Left cardiac atrium (tissue), 4 donors: ENCODE measurements at places on chromosomes 11 and 22. TPM values are rescaled to one million over a fixed set of nuclear protein-coding genes. Genes with fewer than 3 reads are reported as not detected.

DNA sequence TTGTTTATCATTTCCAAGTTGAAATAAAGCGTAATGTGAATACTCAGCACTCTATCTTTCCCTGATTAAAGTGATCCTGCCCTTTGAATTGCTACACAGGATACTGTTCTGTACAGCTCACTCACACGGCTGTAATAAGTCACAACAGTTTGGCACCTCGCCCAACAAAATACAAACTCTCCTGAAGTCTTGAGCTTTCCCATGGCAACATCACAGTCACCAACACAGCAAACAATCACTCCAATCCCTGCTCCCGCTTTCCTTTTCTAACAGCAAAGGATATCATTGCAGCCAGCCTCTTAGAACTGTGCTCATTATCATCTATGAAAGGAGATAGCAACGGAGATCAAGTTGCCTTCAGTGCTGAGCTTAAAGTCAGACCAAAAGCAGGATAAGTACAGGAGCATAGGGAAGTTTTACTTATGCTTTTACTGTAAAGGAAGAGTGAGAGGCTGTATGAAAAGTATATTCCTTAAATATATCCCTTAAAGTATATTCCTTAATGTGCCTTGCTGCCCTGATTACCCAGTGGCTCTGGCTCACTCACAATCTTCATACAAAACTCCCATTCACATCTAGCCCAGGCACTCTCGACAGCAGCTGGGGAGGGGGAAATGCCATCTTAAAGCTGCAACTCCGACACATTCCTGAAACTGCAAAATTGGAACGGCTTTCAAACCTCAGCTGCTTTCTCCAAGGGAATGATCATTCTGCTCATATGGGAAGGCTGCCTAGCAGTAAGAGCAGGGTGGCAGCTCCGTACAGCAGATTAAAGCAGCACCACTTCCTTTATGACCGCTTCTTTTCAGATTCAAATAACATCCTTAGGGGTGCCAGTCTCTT, 35.8 kb downstream of the MAML2 start:
- peak; percentile 92 for DNase-seq

- DNase-seq, result peak; percentile 66
Observed at GRCh38 chr22:20155330-20156041, 4.6 kb upstream of the CCDC188 start.

DNA sequence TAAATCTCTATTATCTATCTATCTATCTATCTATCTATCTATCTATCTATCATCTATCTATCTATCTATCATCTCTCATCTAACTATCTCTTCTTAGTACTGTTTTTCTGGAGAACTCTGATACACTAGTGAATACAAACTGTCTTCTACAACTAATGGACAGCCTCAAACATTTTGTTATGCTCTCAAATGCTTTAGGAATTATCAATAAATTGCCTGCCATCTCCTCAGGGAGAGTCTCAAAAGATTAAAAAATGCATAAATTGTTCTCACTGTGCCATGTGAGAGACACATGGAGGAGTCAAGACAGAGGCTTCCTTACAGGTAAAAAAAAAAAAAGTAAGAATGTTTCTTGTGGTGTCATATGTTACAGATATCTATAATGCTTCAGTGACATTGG, at the start of gene OR8K3:
OR8K3 (plus strand) TSS at position 301 of the 400 bp plus-strand sequence. CDS start 3,163 bp downstream, outside the sequence.
- no peak for DNase-seq

Gene PRG3
- total RNA-seq, result not detected

- no peak for DNase-seq
Observed at GRCh38 chr11:71282581-71283351, 30.4 kb upstream of the SHANK2 start.

DNA sequence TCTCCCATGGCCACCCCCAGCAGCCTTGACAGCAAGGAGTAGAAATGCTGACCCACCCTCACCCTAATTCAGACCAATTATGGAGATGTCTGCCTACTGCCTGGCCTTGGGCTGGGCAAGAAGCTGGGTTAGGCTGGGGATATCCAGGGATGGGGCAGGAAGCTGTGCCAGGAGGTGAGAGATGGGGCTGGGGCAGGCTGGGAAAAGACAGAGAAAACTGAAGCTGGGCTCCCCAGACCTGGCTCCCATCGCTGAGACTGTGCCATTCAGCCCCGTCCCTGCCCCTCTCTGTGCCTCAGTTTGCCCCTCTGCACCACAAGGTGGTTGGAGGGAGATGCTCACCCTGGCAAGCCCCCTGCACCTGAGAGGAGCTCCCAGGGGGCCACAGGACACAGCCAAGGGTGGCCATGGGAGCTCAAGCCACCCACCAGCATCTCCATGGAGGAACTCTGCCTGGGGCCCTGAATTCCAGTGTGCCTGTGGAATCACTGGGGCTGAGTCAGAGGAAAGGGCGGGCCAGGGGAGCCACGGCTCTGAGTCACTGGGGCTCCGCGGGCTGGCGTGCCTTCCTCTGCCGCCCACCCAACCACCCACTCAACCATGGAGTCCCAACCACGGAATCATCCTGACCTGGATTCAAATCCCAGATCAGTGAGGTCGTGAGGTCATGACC, 6.0 kb upstream of the CARD10 start:
- peak; percentile 69 for DNase-seq

- no peak for DNase-seq
Observed at GRCh38 chr11:121552154-121552553, 99.4 kb upstream of the SORL1-AS1 start.

Gene SLC15A3
- 24.8 TPM for total RNA-seq

Gene MRGPRE
- 0.15 TPM for total RNA-seq

DNA sequence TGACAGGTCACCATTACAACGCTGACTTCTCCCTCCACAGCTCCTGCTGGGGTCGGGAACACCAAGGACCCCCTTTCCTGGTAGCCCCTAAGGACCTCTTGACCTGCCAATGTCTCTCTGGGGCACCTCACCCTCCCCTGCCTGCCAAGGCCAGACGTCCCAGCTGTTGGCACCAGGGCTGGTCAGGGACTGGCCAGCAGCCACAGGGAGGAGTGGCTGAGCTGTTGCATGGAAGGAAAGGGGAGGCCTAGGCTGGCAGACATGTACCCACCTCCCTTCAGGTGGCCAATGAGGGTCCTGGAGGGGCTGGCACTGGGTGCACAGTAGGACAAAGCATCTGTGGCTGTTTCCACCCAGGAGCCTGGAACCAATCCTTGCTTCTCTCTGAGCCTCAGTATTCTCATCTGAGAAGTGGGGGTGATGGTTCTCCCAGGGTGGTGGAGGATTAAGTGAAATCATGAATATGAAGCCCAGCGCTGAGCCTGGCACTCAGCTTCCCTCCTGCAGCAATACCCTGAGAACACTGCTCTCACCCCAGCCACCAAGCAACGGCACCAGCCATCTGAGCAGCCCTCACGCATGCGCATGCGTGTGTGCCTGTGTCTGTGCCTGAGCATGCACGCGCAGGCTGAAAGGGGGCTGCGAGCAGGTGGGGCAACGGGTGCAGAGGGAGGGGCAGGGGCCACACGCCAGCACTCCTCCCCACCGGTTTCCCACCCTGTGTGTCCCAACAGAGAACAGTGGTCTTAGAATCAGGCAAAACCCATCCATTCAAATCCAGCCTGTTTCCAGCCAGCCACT, 5.9 kb downstream of the KCNJ4 start:
- no peak for DNase-seq

Gene C22orf23
- total RNA-seq, result 0.21 TPM

Gene RTN4RL2
- total RNA-seq, result 2.4 TPM

Gene CST6
- total RNA-seq, result 2.6 TPM

Gene POTEH
- not detected for total RNA-seq

- DNase-seq, result no peak
Observed at GRCh38 chr11:45166604-45166897, 20.1 kb downstream of the PRDM11 start.

Gene ALDH3B2
- total RNA-seq, result not detected

DNA sequence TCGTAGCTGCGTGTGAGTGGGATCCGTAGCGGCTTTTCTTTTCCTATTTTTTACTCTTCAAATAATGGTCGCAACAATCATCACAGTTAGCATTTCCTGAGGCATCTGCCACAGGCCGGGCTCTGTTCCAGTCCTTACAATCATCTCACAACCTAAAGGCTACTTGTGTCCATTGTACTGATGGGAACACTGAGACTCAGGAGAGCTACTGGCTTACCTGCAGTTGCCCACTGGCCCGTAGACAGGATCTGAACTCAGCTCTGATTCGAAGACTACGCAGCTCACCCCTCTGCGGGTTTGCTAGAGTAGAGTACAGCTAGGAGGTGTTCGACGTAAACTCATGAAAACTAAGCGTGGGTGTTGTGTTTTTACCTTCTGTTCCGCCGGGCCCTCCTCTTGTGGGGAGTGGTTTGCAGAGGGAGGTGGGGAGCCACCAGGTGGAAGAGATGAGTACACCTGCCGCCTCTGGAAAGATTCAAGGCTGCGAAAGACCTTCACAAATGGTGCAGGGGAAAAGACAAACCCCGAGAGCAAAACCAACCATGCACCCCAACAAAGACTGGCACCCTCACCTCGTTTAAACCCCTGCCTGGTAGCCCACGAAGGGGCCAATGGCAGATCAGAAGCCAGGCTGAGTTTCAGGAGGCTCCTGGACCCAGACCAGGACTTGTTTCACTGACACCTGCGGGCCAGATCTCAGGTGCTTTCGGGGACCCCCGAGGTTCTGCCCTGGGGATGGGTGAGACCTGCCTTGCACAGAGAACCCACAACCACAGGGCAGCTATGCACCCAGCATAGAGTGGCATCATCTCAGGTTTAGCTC, 18.3 kb upstream of the RFPL3 start:
- no peak for DNase-seq
